Activated CD4-positive, CD25-positive, alpha-beta regulatory T cell treated with anti-CD3 and anti-CD28 coated beads, Interleukin-2, amount 50 U/mL, for 16 hours (primary cell): ENCODE measurements at places on chromosomes 6 and 20.

DNA sequence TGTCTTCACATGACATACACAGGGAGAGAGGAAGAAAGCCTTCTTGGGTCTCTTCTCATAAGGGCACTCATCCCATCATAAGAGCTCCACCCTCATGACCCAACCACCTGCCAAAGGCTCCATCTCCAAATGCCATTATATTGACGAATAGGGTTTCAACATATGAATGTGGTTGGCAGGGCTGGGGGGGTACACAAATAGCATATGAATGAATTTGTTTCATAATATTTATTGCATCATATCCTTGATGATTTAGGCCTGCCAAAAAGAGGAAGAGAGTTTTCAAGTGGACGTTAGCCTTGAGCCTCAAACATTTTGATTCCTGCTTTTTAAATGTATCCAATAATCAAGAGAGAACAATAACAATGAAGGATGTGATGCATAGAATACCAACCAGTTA is 26.2 kb upstream of the OPRM1 start:
- DNase-seq = no peak

- no peak for DNase-seq
Measured at GRCh38 chr6:252775-253535, 39.3 kb upstream of the DUSP22 start.

- no peak for DNase-seq
Measured at GRCh38 chr20:62778601-62779416, 17.5 kb upstream of the MRGBP start.

GRCh38 chr20:9985773-9986172 is 49.0 kb upstream of the ANKEF1 start:
- no peak for DNase-seq

DNA sequence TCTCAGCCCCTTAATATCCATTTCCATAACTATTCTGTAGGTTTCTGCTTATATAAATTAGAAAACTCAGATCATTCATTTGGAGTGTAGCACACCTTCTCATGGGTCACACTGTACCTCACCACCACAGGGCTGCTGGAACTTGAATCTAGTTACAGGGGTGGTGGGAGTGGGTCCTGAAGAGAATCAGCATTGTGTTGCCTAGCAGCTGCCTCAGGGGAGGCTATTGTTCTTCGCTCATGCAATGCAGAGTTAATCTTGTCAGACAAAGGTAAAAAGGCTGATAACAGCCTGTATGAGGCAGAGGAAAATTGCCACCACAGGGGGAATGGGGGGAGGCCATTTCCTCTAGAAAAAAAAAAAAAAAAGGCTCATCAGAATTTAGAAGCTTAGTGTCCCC is 496.0 kb upstream of the ADGRB3 start:
- no peak for DNase-seq

DNA sequence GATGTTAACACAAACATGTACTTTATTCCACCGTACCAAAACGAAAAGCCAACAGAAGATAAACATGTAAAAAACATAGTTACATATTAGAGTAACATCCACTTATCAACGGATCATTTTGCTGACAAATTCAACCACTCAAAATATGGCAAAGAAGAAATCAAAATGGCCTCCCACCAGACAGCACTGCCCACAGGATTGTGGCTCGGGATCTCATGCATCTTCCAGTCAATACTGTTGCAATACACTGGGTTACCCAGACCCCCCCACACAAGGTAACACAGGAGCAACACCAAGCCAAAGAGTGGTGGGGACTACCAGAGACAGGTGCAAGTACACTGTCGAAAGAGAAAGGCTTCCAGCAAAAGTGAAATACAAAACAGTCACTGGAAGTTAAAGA is 57.9 kb upstream of the NHSL1 start:
- no peak for DNase-seq

DNA sequence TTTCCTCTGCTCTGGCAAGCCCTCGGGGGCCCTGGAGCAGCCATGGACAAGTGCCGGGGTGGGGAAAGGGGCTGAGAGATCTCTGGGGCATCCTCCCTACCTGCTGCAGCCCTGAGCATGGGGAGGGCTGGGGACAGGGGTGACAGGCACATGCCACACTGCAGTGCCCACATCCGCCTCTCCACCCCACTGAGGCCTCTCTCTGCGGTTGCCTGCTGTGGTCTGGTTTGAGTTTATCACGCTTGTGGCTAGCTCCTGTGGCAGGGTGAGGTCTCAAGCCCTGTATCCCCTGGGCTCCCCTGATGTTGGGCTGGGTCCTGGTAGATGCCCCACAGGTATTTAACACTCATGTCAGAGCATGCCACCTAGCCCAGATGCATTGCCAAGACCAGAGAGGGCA is 52.9 kb upstream of the MLN start:
- DNase-seq = peak; percentile 47

DNA sequence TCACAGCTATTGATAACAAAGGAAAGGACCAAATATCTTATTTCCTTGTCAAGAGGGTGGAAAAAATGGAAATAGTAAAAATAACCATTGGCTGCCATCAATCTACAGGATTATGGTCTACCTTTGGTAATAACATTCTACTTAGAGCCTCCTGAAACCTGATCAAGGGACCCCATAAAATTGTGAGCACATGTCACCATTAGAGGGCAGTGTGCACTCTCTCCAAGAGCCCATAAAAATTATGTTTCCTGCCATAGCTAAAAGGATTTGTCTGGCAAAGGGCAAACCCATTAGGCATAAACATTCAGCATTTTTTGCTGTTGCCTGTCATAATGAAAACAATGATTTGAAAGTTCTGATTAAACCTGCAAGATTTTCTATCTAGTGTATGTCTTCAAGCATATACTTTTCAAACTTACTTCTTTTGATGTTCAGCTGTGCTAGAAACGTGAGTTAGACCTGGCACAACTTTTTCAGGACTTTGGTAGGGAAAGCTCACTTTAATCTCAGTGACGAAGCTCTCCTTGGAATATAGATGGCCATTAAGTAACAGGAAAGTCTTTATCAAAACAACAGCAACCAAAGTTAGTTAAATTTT is 120.7 kb upstream of the ZFP64 start:
- DNase-seq = peak; percentile 12

DNA sequence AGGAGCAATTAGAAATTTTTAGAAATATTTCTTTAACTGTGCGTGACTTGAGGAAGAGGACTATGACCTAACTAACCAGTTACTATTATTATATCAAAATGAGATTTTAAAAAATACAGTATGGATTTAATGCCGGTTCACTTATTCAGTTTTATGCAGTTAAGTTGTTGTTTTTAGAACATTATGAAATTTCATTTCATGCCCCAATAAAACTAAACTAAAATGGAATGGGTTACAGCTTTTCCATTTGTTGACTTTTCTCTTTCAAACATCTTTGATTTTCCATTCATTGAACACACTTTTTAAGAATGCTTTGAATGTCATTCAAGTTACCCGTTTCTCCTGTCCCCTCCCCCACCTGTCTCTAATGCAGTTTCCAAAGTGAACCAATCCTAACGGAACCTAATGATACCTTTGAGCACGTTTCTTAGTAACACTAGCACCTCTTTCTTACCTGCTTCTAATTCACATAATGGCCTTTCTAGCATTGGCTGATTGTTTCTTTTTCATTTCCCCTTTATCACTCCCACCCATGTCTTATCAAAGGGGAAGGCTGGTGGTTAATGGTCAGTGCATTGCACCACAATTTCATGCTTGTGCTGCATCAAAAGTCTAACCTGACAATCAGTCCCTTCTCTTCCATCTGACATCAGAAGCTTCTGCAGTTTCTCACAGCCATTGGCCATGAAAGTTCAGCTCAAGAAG is 262.2 kb upstream of the TAB2 start:
- DNase-seq = no peak

GRCh38 chr6:128826606-128827005 is 56.3 kb upstream of the LAMA2 start:
- no peak for DNase-seq

GRCh38 chr6:170173335-170173881 is 117.5 kb downstream of the DLL1 start:
- no peak for DNase-seq

DNA sequence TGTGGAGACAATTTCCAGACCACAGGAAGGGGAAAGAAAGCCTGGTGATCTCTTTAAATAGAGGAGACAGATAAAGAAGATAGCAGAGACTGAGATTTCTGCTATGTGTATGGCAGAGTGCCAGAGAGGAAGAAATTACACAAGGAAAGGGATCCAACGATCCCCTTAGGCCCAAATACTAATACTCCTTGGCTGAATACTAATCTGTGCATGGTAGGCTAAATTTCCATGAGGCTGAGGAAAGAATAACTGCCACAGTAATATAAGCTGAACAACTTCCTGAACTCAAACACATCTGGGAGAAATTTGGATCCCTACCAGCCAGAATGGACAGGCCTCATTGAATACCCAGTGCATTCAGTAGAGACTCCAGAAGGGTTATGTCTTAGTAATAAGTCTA is 83.3 kb upstream of the TNFAIP3 start:
- DNase-seq = no peak

DNA sequence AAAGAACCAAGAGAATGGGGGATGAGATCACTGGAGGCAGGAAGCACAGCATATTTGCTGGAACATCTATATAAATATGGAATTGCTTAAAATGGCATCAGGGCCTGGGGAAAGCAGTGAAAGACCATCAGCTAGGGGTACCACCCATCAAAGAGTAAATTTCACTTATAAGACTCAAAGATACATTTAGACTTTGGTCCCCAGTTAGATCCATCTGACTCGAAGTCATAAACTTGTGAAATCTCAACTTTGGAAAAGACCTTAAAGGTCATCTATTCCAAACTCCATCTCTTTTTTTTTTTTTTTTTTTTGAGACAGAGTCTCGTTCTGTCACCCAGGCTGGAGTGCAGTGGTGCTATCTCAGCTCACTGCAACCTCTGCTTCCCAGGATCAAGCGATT is 109.8 kb downstream of the UNC5CL start:
- DNase-seq = no peak

- peak; percentile 40 for DNase-seq
Measured at GRCh38 chr20:43666376-43667328, at the start of gene MYBL2. Gene MYBL2 (plus strand): TSS chr20:43667114. CDS start chr20:43667284, 170 bp downstream.

- no peak for DNase-seq
Measured at GRCh38 chr6:144897441-144897921, 612.3 kb downstream of the UTRN start.

DNA sequence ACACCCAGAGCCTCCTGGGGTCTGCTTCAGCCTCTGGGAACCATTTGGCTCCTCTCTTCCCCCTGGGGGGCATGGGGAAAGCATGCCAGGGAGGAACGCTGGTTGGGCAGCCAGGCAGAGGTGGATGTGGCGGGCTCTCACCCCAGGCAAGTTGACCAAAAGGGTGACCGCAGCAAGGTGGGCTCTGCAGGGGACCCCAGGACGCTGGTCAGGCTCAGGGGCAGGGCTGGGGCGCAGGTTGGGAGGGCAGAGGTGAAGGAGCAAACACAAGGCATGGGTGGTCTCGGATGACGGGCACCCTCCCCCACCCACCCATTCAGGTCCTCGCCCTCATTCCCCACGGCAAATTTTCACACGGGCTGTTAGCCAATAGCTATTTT is 30.2 kb upstream of the MRGBP start:
- no peak for DNase-seq

DNA sequence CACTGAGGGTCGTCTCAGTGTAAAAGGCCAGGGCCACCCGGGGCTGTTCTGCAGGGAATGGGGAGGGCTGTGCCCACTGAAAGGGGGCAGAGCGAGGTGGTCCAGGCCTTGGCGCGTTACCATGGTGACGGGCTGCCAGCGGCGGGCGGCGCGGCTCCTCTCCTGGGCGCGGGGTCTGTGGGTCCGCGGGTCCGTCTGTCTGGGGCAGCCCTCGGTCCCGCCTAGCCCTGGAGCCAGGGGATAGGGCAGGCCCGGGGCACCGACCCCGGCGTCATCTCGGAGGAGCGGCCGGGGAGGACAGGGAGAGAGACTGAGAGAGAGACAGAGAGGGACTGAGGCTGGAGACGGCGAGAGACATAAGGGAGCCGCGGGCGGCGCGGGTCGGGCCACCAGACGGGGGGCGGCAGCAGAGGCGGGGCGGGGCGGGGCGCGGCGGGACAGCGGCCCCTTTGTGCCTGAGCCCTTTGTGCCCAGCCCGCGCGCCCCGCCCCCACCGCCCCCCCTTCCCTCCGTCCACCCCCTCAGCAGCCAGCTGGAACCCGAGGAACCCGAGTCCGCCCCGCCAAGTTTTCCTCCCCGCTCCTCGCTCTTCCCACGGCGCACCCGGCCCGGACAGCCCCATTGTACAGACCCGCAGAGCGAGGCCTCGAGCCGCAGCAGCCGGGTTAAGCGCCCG is at the start of gene KIAA1755:
Gene KIAA1755, minus strand, starts transcription at position 358 of the 676 bp plus-strand sequence. Its CDS starts 235 bp downstream, at position 123.
- no peak for DNase-seq

DNA sequence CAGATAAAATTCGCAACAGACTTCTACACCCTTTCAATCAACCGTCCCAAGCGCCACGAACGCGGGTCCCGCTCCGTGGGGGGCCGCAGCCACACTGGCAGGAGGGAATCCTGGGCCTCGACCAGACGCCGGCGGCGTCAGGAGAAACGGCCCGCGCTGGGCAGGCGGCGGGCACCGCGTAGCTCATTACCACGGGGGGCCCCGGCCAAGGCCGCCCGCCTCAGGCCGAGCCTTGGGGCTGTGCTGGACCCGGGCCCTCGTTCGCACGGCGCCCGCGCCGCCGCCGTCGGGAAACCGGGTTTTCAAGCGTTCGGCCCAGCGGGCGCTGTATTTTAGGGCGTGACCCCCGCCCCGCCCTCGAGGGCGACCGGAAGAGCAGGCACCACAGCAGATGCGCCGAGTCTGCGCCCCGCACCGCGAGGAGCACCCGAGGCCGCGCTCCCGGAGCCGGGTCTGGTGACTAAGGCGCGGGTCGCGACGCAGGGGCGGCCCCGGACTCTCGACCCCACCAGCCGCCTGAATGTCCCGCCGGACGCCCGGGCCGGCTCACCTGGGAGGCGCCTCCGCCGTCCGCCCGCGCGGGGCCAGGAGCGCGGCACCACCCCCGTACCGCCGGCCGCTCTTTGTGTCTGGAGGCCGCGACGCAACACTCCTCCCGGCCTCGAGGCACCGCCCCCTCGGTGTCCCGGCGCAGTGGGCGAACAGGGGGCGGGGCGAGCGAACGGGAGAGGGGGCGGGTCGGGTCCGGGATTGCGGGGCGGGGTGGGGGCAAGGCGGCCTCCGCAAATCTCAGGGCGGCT is at the start of gene NINL:
Gene NINL, minus strand, starts transcription at position 627 of the 800 bp plus-strand sequence. CDS start 58,944 bp downstream, outside the sequence.
- no peak for DNase-seq

DNA sequence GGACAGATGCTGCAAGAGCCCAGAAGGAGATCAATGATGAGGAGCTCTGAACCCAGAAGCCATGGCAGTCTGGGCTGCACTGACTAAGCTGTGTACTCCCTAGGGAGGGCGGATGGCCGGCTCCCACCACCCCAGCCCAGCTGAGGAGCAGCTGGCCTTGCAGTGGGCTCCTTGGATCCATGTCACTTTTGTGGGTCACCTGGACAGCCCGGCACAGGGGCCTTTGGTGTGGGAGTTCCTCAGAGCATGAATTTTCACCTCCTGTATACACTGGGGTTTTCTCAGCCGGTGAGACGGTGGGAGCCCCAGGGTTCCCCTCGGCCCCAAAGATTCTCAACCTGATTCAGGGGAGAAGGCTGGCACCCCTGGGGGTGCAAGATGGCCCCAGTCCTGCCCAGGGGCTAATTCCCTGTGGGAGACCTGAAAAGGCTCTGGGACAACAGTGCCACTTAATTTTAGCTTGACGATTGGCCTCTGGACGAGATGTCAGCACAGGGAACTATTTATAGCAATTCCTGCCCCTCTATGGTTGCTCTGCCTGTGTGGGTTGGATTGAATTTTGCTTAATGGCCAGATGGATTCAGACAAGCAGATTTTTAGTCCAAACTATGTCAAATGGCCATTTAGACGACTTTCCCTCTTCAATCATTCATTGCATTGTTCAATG is 121.6 kb upstream of the PMEPA1 start:
- no peak for DNase-seq
